Liver (tissue), 10 donors: ENCODE measurements at places on chromosomes 7 and 10. TPM values are rescaled to one million over a fixed set of nuclear protein-coding genes. Genes with fewer than 3 reads are reported as not detected.

Gene EBLN1
- total RNA-seq: not detected

Gene PROSER2
- 10.9 TPM for total RNA-seq

Gene RGR
- total RNA-seq: not detected

Gene SLC4A2
- total RNA-seq: 73.2 TPM

Gene SPDYE1
- not detected for total RNA-seq

Gene PIK3AP1
- total RNA-seq: 43.0 TPM

Gene CALHM1
- not detected for total RNA-seq
